Stimulated activated CD8-positive, alpha-beta memory T cell treated with anti-CD3 and anti-CD28 coated beads, Interleukin-4, amount 100 ng/mL, for 1 hour (primary cell): ENCODE measurements at places on chromosomes 3 and 15.

DNA sequence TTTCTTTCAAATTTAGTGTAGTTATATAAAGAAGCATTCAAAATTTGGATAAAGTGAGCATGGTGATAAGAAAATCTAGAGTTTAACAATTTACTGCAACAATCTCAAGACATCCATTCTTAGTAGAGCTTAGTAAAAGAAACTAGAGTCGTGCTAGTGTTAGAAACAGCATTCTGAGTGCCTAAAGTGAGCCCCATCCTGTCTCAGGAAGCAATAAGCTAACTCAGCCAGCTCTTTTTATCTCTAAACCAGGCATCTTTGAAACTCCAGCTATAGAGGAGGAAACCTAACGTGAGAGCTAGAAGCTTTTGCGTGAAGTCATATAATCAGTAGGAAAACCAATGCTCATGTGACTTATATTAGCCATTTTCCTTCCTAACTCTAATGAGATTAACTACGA lies 1187.1 kb upstream of the EPHA6 start:
- no peak for DNase-seq

DNA sequence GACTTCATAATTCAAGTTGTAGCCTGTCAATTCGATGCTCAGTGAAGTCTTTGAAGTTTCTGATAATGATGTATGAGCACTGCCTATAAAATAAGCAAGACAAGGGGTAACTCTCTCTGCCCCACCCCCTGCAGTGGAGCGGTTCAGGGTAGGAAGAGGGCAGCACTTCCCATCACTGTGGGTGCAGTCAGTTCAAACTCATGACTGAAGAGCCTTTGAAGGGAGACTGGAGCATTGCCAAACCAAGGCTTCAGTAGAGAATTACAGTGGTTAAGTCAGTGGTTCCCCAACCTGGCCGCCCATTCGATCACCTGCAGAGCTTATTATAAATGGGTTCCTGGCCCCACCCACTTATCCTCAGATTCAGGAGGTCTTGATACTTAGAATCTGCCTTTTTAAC lies 190.6 kb downstream of the SHQ1 start:
- DNase-seq, result peak; percentile 18

- no peak for DNase-seq
These were observed 23.4 kb upstream of the SHC4 start for GRCh38 chr15:48987142-48987541.

DNA sequence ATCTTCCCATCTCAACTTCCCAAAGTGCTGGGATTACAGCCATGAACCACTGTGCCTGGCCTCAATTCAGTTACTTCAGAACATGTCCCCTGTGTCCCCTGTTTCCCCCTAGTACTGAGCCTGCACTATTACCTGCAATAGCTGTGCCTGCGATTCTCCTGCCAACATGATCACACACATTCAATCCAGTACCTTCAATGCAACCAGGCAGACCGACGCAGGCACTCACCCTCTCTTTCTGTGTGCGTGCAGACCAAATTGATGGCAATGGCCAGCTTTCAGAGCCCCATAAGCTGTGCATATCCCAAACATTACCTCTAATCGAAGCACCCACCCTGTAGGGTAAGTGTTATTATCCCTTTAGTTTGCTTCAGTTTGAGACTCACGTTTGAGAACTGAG lies 73.0 kb upstream of the EPHB3 start:
- DNase-seq, result no peak

GRCh38 chr3:58334506-58334884 lies 1.8 kb downstream of the PXK start:
- DNase-seq, result no peak

GRCh38 chr3:85182975-85183752 lies 224.4 kb downstream of the CADM2 start:
- no peak for DNase-seq

- DNase-seq, result no peak
These were observed 1.6 kb downstream of the PARP3 start for GRCh38 chr3:51943451-51944391.

GRCh38 chr3:71271596-71271995 lies 311.9 kb downstream of the FOXP1 start:
- no peak for DNase-seq

DNA sequence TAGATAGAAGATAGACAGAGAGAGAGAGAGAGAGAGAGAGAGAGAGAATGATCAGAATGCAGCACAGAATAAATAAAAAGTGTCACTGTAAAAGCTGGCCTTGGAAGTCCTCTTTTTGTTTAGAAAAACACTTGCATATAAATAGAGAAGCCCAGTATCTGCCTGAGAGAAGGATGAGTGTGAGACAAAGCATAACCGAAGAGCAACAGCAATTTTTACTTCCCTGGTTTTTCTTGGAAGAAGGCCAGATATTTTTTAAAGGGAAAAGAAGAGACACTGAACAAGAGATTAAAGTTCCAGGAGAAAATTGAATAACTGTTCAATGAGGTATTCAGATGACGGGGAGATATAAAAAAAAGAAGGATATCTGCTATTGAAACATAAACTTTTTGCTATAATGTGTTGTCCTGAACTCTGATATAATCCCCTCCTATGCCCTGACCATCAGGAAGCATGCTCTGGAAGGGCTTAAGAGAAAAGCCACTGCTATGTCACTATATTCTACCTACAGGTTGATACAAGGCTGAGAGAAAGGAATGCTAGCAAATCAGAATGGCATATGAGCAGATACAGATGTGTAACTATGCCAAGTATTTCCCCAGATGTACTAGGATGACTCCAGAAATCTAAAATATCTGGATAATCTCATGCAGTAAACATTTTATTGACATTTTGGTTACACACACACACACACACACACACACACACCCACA lies 358.9 kb downstream of the RBMS3 start:
- DNase-seq, result no peak

DNA sequence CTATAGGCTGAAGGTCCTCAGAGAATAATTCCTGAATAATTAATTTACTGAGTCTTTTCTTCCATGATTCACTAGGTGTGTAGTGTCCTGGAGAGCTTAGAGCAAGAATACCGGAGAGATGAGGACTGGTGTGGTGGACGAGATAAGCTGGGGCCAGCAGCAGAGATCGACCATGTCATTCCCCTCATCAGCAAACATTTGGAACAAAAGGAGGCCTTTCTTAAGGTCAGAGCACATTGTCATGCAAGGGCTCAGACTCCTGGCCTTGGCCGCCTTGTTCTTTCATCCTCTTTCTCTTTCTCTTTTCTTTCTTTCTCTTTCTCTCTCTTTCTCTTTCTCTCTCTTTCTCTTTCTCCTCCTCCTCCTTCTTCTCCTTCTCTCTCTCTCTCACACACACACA lies 291.4 kb upstream of the UMPS start:
- no peak for DNase-seq

- no peak for DNase-seq
These were observed 1026.0 kb downstream of the TUSC7 start for GRCh38 chr3:117735481-117736101.

DNA sequence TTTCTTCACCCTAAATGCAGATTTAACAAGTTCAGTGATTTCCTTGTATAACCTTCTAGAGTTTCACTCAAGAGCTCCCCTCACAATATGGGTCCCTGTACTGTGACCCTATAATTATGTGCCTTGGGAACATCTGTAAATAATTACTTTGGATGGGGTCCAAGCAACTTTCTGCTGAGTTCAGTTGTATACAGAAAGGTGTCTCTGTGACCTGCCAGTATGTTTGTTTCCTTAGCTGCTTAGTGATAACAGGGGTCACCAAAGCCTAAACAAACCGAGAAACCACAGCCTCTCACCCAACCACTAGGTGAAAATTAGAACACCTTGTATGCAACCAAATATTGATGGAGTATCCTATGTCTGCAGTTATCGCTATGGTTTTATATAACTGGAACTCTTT lies 29.8 kb upstream of the SLC25A36 start:
- DNase-seq, result no peak

DNA sequence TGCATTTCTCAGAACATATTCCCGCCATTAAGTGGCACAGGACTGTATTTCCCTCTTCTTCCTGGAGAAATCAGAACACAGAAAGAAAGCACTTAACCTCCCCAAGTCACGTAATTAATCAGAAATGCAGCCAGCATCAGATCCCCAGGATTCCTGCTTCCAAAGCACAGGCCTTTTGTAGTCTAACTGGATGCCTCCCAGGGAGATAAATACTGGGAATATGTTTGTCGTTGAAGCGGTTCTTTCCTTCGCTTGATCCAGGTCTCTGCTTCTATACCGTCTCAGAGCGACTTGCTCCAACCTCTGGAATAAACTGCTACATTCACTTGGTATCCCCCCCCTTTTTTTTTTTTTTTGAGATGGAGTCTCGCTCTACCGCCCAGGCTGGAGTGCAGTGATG lies 198.6 kb downstream of the KBTBD8 start:
- DNase-seq, result no peak

DNA sequence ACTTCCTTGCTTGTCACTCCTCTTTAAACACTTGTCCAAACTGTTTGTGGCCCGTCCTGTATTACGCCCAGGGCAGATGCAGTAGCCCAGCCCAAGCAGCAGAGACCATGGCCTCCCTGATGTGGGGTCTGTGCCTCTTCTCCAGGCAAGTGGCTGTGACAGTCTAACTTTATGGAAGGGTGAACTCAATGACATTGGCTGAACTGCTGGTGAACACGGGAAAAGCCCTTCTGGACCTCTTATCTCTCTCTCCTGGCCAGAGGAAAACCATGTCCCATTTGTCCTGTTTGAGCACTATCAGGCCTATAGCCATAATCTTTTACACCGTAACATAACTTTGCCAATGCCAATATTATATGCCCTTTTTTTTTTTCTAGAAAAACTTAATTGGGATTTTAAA lies 67.6 kb downstream of the SMAD3 start:
- no peak for DNase-seq

DNA sequence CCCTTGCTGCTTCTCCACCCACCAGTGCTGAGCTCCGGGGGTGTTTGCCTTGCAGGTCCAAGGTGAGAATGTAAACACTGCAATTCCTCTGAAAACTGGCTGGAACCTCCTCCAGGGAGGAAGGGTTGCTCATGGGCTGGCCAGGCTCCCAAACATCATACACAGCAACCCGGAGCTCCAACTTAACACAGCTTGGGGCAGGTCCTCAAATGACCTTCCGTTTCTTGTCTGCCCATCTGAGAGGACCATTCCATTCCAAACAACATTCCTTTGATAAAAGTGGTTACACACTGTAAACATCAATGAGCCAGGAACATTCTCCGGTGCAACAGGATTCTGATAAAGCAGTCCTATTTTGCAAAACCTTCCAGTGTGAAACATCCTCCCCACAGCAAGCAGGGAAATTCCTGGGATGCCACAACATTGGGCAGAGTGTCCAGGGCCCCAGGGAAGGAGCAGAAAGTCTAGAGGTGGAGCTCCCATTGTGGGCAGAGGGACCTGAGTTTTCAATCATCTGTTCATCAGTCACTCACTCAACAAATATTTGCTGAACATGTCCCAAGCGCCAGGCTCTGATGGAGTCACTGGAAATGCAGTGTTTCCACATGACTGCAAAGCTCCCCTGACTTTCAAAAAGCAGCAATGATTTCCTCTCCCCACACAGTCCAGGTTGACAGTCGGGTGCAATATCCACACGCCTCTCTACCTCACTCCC lies 7.3 kb upstream of the HEG1 start:
- DNase-seq, result no peak

- DNase-seq, result no peak
These were observed 199.4 kb upstream of the ARHGEF26 start for GRCh38 chr3:153921826-153922225.

GRCh38 chr3:47867451-47868044 lies 64.6 kb downstream of the DHX30 start:
- no peak for DNase-seq

GRCh38 chr3:185680231-185680630 lies 94.1 kb downstream of the SENP2 start:
- no peak for DNase-seq

DNA sequence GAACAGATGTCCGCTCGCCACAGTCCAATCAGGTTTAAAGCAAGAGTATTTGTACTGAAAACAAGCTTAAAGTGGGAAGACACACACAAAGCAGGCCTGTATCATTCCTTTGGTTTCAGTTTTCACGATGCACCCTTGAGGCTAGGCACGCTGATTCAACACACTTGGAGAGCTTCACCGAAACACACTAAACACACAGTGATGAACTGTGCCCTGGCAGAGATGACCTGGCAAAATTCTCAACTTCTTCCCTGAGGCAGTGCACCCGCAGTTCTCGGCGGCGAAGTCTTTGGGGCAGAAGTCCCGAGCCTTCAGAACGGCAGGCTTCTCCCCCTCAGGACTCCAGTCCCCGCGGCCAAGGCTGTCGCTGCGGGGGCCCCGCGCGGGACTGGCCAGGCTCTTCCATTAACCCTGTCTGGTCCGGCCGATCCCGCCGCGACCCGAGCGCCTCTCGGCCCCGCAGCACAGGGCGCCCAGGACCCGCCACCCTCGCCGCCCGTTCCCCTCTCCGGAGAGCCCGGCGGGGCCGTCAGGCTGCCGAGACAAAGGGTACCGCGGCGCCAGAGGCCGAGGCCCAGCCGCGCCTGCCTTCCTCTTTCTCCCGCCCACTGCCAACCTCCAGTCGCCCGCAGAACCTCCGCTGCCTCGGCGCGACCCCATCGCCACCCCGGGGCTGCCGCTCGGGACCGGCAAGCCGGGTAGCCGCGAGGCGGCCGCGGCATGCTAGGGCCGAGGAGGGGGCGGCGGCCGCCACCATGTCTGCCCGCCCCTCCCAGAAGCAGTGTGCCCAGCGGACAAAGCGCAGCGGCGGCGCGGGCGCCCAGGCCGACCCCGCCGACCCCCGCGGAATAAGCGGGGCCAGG lies 792 bp downstream of the GABPB1 start:
- peak; percentile 25 for DNase-seq

GRCh38 chr3:126306888-126307482 lies 50.2 kb downstream of the KLF15 start:
- no peak for DNase-seq

GRCh38 chr3:184299488-184300377 lies 692 bp downstream of the PSMD2 start:
- DNase-seq, result no peak

DNA sequence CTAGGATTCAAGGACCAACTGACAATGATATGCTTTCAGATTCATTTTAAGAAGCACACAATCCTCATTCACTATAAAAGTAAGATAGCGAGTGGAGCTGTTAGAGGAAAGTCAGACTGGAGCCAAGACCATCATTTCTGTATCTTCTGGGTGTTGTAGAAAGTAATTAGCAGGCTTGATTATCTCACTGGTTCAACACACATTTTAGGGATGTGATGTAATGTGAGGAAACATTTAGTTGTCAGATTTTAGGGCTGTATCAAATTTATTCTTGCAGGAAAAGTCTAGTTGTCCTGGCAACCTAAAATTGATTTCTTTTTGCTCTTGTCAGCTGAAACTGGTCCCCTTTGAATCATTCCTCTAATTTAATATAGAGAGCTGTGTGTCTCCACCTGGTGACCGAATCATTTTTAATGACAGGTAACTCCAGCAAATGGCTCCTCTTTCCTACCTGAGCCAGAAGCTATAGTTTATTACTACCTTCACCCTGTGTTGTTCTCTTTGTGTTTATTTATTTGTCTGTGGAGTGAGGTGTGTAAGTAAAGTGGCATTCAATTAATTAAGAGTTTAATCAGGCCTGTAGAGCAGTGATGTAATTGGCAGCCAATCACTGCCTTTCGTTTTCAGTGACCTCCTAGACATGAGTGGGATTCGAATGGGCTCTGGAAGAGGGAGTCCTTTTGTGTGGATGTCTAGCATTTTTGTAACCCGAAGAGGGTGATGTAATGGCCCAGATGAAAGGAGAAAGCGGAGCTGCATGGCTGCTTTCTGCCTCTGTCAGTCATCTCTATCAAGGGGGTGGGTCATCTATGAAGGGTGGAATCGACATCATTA lies 125.8 kb downstream of the LPP start:
- no peak for DNase-seq

- no peak for DNase-seq
These were observed 52.2 kb upstream of the ACTL6A start for GRCh38 chr3:179510496-179510895.

GRCh38 chr15:89171136-89172072 lies 50.0 kb downstream of the RLBP1 start:
- no peak for DNase-seq
